ENCODE measurements at places on chromosomes 5 and 9. TPM values are rescaled to one million over a fixed set of nuclear protein-coding genes. Genes with fewer than 3 reads are reported as not detected.
A peak's percentile ranks its signal among the peaks of the same experiment; 100 is the strongest.

- no peak overlapping the region for H3K4me3 ChIP-seq
- peaks cover 34% of the 10 kb centered on the region for H3K4me1 ChIP-seq
- peak overlapping the region; percentile 62 for H3K27ac ChIP-seq
- no peaks in the 10 kb centered on the region for H3K27me3 ChIP-seq
Measured at GRCh38 chr5:139415221-139415861, 11.5 kb upstream of the SPATA24 start.

DNA sequence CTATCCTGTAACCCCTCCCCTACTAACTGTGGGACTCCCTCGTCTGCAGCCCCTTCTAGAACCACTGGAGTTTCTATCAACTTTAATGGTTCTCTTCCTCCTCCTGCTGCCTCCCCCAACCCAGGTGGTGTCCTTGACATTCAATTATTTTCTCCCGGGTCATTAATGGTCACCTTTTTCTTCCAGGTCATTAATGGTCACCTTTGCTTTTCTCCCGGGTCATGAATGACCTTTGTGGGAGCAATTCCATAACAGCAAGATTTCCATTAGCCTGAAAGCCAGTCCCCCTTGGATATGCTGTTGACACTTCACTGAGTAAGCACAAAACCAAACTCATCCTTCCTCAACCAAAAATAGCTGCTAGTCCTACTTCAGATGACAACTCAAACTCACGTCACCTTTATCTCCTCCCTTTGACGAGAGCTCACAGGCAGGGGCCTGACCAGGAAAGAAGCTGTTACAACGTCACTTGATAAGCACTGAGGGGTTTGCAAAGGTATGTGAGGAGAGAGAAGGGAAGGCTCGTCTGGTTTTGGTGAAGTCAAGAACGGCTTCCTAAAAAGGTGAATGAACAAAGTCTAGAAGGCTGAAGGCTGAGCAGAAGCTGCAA, 10.9 kb downstream of the CCDC127 start:
- DNase-seq = no peak
- no peaks in the 10 kb centered on the region for H3K4me1 ChIP-seq
- no peak overlapping the region for H3K27ac ChIP-seq
- H3K36me3 ChIP-seq = peaks cover 27% of the 10 kb centered on the region
- H3K4me3 ChIP-seq = no peak overlapping the region

- no peaks in the 10 kb centered on the region for H3K27me3 ChIP-seq
- no peak overlapping the region for H3K27ac ChIP-seq
- peaks cover 72% of the 10 kb centered on the region for H3K36me3 ChIP-seq
- DNase-seq = peak; percentile 83
Measured at GRCh38 chr9:130107234-130107861, 53.6 kb downstream of the GPR107 start.

GRCh38 chr5:112338681-112339337, 80.3 kb downstream of the EPB41L4A start:
- no peaks in the 10 kb centered on the region for H3K27me3 ChIP-seq
- H3K27ac ChIP-seq = peak overlapping the region; percentile 12
- H3K4me1 ChIP-seq = peaks cover 15% of the 10 kb centered on the region
- DNase-seq = no peak
- H3K4me3 ChIP-seq = no peak overlapping the region

- H3K4me3 ChIP-seq = no peak overlapping the region
- H3K27ac ChIP-seq = no peak overlapping the region
Measured at GRCh38 chr9:24832307-24832706, 286.6 kb upstream of the IZUMO3 start.

The PCDHGB2 gene
- total RNA-seq = 6.5 TPM
